ENCODE measurements at places on chromosomes 7 and 10. TPM values are rescaled to one million over a fixed set of nuclear protein-coding genes. Genes with fewer than 3 reads are reported as not detected.
A peak's percentile ranks its signal among the peaks of the same experiment; 100 is the strongest.

GRCh38 chr7:37494926-37495325 lies 46.3 kb upstream of the ELMO1 start:
- H3K36me3 ChIP-seq, result no peaks in the 10 kb centered on the region
- no peak for DNase-seq
- no peak overlapping the region for H3K27ac ChIP-seq
- no peaks in the 10 kb centered on the region for H3K27me3 ChIP-seq
- no peaks in the 10 kb centered on the region for H3K4me1 ChIP-seq
- no peak overlapping the region for H3K4me3 ChIP-seq

DNA sequence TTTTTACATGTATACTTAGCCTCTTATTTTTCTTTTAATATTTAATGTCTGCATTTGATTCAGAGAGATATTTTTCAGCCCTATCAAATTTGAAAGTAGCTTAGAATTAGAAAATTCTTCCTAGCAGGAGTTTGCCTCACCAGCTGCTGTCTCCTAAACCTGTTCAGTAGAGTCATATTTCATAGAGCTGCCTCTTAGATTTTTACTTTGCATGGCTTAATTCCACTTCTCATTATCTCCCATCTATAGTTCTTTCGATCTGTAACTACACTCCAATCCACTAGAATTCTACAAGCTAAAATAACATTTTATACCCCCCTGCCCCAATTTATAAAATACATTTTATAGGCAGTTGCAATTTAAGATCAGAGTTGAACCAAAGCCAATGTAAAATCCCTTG lies 227.0 kb downstream of the ANK3 start:
- H3K36me3 ChIP-seq, result no peaks in the 10 kb centered on the region
- no peak for DNase-seq
- no peak overlapping the region for H3K27ac ChIP-seq
- H3K27me3 ChIP-seq, result no peaks in the 10 kb centered on the region
- H3K4me3 ChIP-seq, result no peak overlapping the region

DNA sequence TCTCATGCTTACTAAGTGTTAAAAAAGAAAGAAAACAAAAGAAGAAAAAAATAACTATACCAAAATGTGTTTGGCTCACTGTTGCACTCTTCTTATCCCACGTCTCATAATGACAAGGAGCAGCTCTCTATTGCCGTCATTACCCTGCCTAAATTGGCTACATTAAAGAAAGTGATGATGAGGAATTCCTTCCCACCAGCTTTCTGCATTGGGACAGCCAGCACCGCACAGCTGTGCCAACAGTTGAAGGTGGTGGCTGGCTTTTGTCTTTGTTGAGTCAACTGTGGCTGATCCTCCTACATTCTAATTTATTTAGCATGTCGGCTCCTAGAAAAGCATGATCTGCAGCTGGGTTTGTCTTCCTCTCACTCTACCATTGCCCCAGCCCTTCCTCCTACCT lies 751.8 kb downstream of the KCNMA1 start:
- no peaks in the 10 kb centered on the region for H3K27me3 ChIP-seq
- no peak overlapping the region for H3K27ac ChIP-seq
- H3K36me3 ChIP-seq, result no peaks in the 10 kb centered on the region
- no peak overlapping the region for H3K4me3 ChIP-seq
- peaks cover 6% of the 10 kb centered on the region for H3K4me1 ChIP-seq
- DNase-seq, result no peak

DNA sequence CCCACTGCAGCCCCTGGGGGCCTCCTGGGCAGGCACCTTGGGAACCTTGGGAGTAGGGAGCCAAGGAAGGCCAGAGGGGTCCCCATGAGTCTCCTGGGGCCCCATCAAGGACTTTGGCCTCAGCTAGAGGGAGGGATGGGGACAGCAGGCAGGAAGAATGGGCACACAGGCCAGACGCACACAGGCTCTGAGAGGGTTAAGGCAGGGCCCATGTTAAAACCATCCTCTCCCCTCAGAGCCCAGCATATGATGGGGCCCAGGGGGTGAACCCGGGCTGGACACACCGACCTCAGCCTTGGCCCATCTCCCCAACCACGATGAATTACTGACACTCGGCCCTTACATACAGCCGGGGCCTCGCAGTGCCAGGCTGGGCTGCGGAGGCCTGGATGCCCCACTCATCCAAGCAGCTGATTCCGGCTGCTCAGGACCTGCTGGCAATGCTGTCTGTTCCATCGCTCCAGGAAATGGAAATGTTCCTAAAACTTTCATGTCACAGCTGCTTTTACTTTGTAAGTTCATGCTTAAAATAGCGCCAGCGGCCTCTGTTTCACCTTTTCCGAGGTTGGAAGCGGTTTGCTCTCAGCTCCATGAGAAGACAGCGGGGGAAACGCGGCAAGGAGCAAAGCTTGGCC lies 17.3 kb upstream of the INPP5A start:
- H3K4me1 ChIP-seq, result peaks cover 52% of the 10 kb centered on the region
- peak; percentile 58 for DNase-seq
- no peaks in the 10 kb centered on the region for H3K36me3 ChIP-seq
- no peak overlapping the region for H3K4me3 ChIP-seq

GRCh38 chr7:80231707-80232106 lies 97.1 kb downstream of the GNAI1 start:
- no peaks in the 10 kb centered on the region for H3K4me1 ChIP-seq
- no peak for DNase-seq
- H3K27ac ChIP-seq, result no peak overlapping the region
- H3K27me3 ChIP-seq, result no peaks in the 10 kb centered on the region

- no peak overlapping the region for H3K4me3 ChIP-seq
- no peaks in the 10 kb centered on the region for H3K36me3 ChIP-seq
- DNase-seq, result no peak
- no peaks in the 10 kb centered on the region for H3K4me1 ChIP-seq
Measured at GRCh38 chr10:125473143-125473793, 209.7 kb downstream of the TEX36 start.

GRCh38 chr7:136919820-136920219 lies 51.4 kb downstream of the CHRM2 start:
- H3K27me3 ChIP-seq, result no peaks in the 10 kb centered on the region
- no peak for DNase-seq
- H3K36me3 ChIP-seq, result no peaks in the 10 kb centered on the region
- H3K4me3 ChIP-seq, result no peak overlapping the region
- H3K27ac ChIP-seq, result no peak overlapping the region

DNA sequence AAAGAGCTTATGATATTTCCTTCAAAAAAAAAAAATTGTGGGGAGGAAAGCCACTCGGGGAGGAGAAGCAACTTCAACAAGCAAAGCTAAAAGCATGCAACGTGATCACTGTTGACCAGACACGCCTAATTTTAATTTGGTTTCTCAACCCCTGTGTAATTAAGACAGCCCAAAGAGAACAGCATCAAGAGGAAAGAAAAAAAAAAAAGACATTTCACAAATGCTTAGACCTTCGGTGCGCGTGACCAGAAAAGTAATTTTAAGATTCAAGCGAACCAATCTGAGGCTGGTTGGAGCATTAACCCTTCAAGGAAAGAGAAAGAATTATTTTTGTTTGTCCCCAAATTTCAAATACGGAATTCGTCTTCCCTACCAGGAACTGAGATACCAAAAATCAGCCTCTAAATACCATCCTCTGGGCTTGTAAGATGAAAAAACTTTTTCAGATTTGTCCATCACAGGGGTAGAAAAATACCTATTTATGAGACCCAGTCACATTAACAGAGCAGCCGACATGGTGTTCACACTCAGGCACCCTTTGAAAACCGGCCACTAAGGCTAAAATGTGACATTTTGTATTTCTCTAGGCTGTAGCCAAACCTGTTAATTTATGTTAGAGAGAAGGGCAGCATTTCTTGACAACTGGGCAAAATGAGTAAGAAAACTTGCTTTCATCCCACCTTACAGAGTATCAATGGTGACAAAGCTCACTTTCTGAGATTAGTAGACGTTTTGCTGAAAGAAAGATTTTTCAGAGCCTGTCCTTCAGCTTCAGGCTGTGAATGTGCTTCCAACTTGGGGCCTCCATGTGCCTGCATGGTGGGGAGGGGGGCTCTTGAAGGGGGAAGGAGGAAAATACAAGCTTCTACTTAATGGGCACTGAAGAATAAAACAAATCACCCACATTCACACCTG lies 179.9 kb upstream of the KLF14 start:
- H3K4me3 ChIP-seq, result peak overlapping the region; percentile 50
- H3K4me1 ChIP-seq, result peaks cover 94% of the 10 kb centered on the region
- no peak for DNase-seq
- H3K36me3 ChIP-seq, result no peaks in the 10 kb centered on the region
- H3K27me3 ChIP-seq, result no peaks in the 10 kb centered on the region

DNA sequence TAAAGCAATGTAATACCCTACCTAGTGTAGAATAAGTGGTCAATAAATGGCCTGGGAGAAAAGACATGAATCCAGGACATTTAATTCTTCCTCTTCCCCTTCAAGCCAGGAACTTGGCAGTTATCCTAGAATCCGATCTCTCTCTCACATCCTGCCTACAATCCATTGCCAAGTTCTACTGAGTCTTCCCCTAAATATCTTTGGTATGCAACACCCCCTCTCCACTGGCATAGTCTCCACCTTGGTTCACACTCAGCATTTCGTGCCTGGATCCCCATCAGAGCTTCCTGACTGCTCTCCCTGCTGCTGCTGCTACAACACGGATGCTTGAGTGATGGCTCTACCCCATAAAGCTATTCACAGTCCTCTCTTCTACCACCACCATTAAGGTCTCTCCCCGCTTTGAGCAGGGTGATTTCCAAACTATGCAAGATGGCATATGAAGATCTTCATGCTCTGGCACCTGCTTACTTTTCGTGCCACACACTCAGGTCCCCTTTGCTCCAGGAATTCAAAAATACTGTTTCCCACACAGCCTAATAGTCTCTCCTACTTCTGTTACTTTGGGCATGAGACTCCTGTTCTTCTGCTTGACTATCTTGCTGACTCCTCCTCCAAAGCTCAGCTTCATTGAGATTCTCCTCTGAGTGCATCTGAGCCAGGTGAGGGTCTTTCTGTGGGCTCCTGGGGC lies 4.8 kb downstream of the ANK3 start:
- no peak for DNase-seq
- no peaks in the 10 kb centered on the region for H3K36me3 ChIP-seq
- H3K4me1 ChIP-seq, result peaks cover 16% of the 10 kb centered on the region
- no peaks in the 10 kb centered on the region for H3K27me3 ChIP-seq

- no peak overlapping the region for H3K27ac ChIP-seq
- H3K4me1 ChIP-seq, result peaks cover 7% of the 10 kb centered on the region
- DNase-seq, result no peak
- no peak overlapping the region for H3K4me3 ChIP-seq
Measured at GRCh38 chr10:33819206-33819605, 484.7 kb upstream of the NRP1 start.

- H3K27me3 ChIP-seq, result no peaks in the 10 kb centered on the region
- peaks cover 33% of the 10 kb centered on the region for H3K4me1 ChIP-seq
- DNase-seq, result no peak
- no peak overlapping the region for H3K4me3 ChIP-seq
Measured at GRCh38 chr10:35339942-35340341, 3.6 kb downstream of the CCNY start.

GRCh38 chr7:104980440-104980839 lies 33.6 kb upstream of the KMT2E start:
- no peak for DNase-seq
- no peak overlapping the region for H3K27ac ChIP-seq
- H3K4me1 ChIP-seq, result peaks cover 38% of the 10 kb centered on the region
- H3K36me3 ChIP-seq, result no peaks in the 10 kb centered on the region
- no peaks in the 10 kb centered on the region for H3K27me3 ChIP-seq
- H3K4me3 ChIP-seq, result no peak overlapping the region

- H3K4me3 ChIP-seq, result no peak overlapping the region
- DNase-seq, result no peak
- no peak overlapping the region for H3K27ac ChIP-seq
- H3K4me1 ChIP-seq, result no peaks in the 10 kb centered on the region
Measured at GRCh38 chr7:77967429-77967828, 168.9 kb downstream of the PHTF2 start.

GRCh38 chr10:132774181-132774901 lies 11.6 kb downstream of the NKX6-2 start:
- no peaks in the 10 kb centered on the region for H3K27me3 ChIP-seq
- no peak for DNase-seq
- H3K27ac ChIP-seq, result no peak overlapping the region
- peaks cover 31% of the 10 kb centered on the region for H3K36me3 ChIP-seq
- no peaks in the 10 kb centered on the region for H3K4me1 ChIP-seq
- H3K4me3 ChIP-seq, result no peak overlapping the region

DNA sequence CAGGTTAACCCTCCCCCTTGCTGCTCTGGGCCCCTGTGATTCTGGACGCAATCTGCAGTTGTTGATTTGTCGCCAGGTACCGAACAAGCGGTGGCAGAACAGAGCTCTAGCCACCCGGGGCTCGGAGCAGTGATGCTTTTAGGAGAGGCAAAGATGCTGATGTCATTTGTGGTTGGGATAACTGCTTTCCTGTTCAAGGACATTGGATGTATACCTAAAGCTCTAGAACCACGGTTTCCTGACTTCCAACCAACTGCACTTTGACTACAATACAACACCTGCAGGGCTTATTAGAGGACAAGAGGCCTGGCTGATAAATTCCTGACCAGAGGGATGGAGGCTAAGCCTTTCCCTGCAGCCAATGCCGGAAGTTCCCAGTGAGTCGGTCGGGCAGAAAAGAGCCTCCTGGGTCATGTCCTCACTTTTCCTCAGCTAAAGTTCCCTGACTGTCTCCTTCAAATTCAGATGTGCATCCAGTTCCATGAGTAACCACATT lies 6.5 kb upstream of the RBM20 start:
- H3K36me3 ChIP-seq, result no peaks in the 10 kb centered on the region
- peaks cover 3% of the 10 kb centered on the region for H3K27me3 ChIP-seq
- no peak overlapping the region for H3K4me3 ChIP-seq
- DNase-seq, result no peak
- no peak overlapping the region for H3K27ac ChIP-seq

- H3K4me1 ChIP-seq, result peaks cover 24% of the 10 kb centered on the region
- H3K4me3 ChIP-seq, result no peak overlapping the region
- peak overlapping the region; percentile 82 for H3K27ac ChIP-seq
- DNase-seq, result no peak
- no peaks in the 10 kb centered on the region for H3K36me3 ChIP-seq
Measured at GRCh38 chr10:74227697-74228424, 76.8 kb downstream of the ADK start.

DNA sequence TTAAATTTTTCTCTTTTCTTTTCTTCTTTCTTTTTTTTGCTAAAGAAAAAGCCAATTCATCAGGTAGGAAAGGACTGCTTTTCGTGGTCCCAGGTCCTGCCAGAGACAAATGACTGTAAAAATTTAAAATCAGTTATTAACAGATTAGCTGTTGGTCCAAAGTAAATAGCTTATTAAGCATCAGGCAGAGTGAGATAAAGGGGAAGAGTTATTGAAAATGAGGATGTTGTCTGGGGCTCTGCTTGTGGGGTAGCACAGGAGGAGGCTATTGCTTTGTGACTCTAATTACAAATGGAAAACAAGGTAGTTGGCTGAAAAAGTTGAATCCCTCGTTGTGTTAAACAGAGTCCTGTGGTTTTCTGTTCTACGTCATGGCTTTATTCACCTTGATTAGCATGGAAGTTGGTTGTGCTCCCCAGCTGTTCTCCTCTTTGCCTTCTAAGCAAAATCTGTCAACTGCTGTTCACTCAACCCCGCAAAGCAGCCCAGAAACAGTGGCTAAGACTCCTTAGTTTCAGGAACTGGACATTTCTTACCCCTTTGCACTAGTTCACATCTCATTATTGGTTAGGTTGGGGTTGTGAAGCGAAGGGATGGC lies 128.9 kb downstream of the SNX10 start:
- no peak for DNase-seq
- no peaks in the 10 kb centered on the region for H3K4me1 ChIP-seq
- no peak overlapping the region for H3K27ac ChIP-seq
- H3K36me3 ChIP-seq, result no peaks in the 10 kb centered on the region
- H3K27me3 ChIP-seq, result no peaks in the 10 kb centered on the region

PIP gene
- total RNA-seq, result not detected

KNDC1 gene
- 2.8 TPM for total RNA-seq

ZNF680 gene
- 42.0 TPM for total RNA-seq

AMZ1 gene
- 1.9 TPM for total RNA-seq

FFAR4 gene
- not detected for total RNA-seq

LBX1 gene
- not detected for total RNA-seq

GIMAP7 gene
- total RNA-seq, result 102 TPM

ZFAND2A gene
- 19.8 TPM for total RNA-seq
